ENCODE measurements at places on chromosomes 2 and 18.

DNA sequence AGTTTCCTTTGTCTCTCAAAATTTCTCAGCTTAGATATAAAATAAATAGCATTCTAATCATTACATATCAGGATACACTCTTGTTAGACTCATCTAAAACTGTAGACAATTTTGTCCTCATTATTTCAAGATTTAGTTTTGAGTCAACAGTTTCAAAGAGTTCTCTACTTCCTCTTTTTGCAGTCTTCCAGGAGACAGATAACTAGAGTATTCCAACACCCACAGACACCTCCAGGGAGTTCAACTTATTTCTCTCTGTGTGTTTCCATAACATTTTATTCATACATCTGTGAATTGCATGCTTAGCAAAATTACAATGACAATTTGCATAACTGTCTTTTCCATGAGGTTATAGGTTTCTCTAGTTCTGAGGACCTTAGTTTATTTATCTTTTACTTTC, 166.6 kb upstream of the HNMT start:
- no peak for DNase-seq

- DNase-seq: no peak
These were observed 128.2 kb downstream of the KCNH7 start for GRCh38 chr2:162710287-162710890.

DNA sequence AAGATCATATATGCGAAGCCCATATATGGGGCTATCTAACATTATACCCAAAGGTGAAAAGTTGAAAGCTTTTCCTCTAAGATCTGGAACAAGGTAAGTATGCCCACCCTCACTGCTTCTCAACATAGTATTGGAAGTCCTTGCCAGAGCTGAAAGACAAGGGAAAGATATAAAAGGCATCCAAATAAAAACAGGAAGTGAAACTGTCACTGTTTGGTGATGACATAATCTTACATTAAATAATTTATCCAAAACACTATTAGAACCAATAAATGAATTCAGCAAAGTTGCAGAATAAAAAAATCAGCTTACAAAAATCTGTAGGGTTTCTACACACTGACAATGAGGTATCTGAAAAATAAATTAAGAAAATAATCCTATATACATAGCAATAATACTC, 205.8 kb downstream of the INSIG2 start:
- no peak for DNase-seq

DNA sequence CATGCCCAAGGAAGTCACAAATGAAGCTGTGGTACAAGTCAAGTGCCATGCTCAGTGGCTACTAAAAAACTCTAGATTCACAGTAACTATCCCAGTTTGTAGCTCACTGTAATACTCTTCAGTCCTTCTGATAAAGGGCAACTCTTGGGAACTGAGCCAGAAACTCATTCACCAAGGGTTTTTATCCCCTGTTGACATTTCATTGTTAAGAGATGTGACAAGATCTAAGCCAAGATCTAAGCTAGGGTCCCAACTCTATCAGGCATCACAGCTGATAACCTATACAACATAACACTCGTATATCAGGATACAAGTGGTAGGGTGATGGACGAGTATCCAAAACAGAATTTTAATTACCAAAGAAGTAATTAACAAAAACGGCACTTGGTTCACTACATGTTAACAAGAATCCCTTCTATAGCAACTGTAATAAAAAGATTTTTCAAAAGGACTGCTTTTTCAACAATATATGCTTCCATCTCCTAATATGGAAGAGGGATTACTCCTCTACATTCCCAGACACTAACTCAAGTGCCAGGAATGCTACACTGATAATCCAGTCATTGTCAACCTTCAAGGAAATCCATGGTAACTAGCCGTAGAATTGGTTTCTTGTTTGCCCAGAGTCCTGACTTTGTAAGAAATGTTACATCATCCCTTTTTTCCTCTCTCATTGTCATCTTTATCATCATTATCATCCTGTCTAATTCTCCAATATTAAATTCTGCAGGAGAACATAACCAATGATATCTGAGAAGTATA, 111.7 kb downstream of the CDH2 start:
- DNase-seq: peak; percentile 30

- DNase-seq: no peak
These were observed 122.1 kb downstream of the TMEM17 start for GRCh38 chr2:62383846-62384245.

- no peak for DNase-seq
These were observed 5.8 kb downstream of the IL37 start for GRCh38 chr2:112916625-112917247.

GRCh38 chr2:69344305-69344704, 42.7 kb downstream of the GFPT1 start:
- DNase-seq: no peak

DNA sequence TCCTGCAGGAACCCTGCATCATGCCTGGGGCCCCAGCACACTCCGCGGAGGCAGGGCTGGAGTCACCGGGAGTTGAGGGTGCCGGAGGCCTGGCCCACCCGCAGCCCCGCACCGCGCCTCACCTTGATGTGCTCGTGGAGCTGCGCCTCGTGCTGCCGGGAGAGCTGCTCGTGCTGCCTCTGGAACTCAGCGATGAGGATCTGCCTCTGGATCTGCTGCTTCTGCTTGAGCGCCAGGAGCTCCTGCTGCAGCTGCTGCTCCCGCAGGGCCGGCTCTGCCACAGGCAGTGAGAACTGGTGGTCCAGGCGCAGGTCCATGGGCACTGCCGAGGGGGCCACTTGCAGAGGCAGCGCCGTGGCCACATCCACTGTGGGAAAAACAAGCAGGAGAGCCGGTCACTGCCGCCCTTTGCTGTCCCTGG, 211.1 kb downstream of the HDAC4 start:
- DNase-seq: no peak

DNA sequence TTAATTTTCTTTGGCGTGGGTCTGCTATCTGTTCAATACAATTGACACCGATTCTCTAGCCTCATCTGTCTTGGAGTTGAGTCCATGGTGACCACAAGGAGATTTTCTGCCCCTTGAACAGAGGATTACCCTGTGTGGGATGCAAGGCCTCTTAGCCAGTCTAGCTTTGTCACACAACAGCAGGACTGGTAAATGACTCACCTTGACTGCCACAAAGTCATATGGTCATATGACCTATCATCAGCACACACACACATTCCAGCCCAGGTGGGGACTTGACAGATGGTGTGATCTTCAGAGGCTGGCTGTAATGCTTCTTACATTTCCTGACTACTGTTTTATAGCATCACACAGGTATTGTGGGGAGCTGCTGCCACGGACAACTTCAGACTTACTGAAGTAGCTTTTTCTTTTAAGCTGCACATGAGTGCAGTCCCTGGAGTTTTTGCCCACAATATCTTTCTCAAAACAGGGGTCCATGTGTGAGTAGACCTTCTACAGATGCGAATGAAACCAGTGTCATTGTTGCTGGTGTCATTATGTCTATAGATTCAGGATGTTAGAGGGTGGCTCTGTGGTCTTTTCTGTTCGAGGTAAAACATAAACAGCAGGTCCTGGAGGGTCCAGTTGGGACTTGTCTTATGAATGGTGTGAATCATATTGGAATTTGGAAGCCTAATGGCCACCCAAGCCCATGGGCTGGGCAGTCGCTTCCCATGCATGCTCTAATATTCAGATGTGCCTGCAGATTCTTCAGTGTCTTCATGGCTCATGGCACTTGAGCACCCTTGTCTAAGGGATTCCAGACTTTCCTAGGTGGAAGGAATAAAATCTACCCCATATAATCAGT, 18.6 kb upstream of the ACOXL start:
- DNase-seq: no peak

DNA sequence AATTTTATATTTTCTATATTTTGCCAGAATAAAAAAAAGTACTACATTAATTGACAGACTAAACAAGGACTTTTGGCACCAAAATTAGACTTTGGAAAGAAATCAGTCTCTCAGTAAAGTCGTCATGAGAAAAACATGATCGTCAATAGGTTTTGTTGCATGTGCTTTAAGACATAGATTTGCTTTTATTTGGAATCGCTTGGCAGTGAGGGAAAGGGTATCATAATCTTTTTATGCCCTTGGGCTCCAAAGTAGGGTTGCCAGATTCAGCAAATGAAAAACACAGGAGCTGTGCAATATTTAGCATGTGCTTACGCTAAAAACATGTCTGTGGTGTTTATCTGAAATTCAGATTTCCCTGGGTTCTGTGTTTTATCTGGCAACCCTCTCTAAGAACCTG, 177.6 kb downstream of the LAMA1 start:
- DNase-seq: no peak

- DNase-seq: no peak
These were observed 200.3 kb upstream of the SLC39A10 start for GRCh38 chr2:195456771-195457170.

Measured in SW 1271 (cell line).